ENCODE measurements at places on chromosomes 2 and 18.

DNA sequence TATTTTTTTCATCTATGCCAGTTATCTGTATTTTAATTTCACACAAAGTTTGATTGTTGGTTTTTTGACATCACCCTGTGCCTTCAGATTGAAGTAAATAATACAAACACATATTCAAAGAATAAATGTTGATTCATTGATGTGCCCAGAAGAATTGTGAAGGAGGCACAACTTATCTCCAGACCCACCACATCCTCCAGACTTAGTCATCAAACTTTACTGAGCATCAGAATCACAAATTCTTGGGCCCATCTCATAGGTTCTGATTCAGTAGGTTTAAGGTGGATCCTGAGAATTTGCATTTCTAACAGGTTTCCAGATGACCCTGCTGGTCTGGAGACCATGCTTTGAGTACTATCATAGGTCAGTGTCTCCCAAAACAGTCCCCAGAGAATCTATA is 82.8 kb upstream of the PIK3C3 start:
- DNase-seq = no peak

GRCh38 chr2:178761759-178762371 is 45.4 kb downstream of the TTN start:
- no peak for DNase-seq

- DNase-seq = no peak
These were observed 195.4 kb upstream of the CWC22 start for GRCh38 chr2:180202467-180202951.

GRCh38 chr2:179297927-179298326 is 33.3 kb upstream of the SESTD1 start:
- DNase-seq = no peak

All from ecto neural progenitor cell (in vitro differentiated cells).